Spinal cord (tissue), 10 donors: ENCODE measurements at places on chromosomes 6 and 20.

- no peak for DNase-seq
These were observed 29.9 kb downstream of the NFATC2 start for GRCh38 chr20:51512645-51513044.

DNA sequence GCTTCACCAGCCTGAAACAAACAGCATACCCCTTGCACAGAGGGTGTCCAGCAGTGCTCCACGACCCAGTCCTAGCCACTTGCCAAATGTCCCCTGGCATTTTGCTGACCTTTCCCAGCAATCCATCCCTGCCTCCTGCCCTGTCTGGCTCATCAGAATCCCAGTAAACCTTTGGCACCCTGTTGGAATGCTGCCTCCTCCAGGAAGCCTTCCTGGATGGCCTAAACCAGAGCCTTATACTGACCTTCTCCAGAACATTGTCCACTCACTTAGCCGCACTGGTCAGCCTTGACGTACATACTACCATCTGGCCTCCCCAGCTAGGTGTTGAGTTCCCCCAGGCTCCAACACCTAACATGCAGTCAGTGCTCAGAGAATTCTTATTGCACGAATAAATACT is 2.0 kb upstream of the PACSIN1 start:
- DNase-seq: no peak

DNA sequence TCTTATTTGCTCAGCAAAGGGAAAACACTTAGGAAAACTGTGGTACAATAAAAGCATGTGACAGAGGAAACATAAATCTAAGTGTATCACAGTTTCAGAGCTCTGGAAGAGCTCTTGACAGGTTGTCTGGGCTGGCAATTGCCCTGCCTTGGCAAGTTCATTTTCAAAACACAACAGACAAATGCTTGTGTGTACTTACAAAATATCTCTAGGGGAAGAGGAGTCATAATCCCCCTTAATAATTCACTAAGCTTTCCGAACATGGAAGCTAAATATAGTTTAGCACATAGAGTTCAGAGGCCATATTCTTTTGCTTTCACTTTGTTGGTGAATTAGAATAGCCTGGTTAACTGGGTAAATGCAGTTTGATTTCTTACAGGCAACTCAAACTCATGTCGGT is 211.6 kb upstream of the THEMIS start:
- DNase-seq: no peak

GRCh38 chr20:58481481-58482021 is 33.6 kb downstream of the APCDD1L start:
- DNase-seq: peak; percentile 33

DNA sequence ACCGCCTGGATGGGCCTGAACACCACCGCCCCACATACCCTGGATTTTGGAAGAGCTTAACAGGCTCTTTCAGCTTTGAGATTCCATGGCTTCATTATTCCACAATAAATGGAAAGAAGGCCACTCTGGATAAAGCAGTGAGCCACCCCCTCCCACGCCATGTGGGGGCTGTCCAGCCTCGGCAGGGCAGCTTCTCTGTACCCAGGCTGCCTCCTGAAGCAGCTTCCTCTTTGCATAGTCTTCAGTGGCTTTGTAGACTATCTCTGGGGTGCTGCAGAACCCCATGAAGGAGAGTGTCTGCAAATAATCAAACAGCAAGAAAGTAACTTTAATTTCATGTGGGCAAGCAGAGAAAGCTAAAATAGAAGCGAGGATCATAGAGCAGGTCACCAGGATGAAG is 96.6 kb upstream of the NXT1 start:
- no peak for DNase-seq

- DNase-seq: no peak
These were observed 58.2 kb downstream of the SPACA1 start for GRCh38 chr6:88105741-88106340.

- peak; percentile 43 for DNase-seq
These were observed at the start of gene TRDN for GRCh38 chr6:123636782-123637181. TRDN (minus strand) TSS chr6:123636950; CDS start chr6:123636775, 175 bp downstream.

GRCh38 chr6:134826889-134827737 is 122.8 kb downstream of the ALDH8A1 start:
- no peak for DNase-seq

DNA sequence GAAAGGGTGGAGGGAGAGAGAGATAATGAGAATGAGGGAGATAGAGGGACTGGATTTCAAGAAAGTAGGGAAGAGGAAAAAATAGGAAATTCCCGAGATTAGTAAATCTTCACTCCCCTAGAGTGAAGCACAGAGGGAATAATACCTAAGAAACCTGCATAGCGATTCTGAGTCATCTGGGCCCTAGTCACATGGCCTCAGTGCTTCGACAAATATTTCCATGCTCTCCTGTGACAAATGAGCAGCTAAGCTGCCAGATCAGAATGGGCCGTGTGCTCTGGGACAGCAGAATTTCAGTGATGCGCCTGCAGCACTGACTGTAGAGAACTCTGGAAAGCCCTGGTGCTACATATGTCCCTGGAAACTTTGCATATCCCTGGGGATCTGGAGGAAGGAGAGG is 48.6 kb upstream of the GRIK2 start:
- DNase-seq: no peak

GRCh38 chr6:132341646-132342045 is 59.6 kb downstream of the MOXD1 start:
- DNase-seq: peak; percentile 22

DNA sequence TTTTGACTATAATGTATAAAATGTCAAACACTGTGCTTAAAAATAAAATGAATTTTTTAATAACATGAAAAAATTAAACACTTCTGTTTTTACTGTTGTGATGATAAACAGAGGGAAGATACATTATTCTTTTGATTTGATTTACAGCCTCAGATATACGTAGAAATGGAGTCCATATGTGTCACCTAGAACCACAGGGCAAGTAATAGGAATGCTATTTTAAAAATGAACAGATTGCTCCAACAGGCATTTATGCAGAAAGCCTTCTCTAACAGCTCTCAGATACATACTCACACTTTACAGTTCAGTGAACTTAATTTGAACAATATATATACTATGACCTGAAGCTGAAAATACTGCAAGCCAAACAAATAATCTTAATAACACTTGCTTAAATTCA is 1551.0 kb downstream of the GRIK2 start:
- DNase-seq: no peak

DNA sequence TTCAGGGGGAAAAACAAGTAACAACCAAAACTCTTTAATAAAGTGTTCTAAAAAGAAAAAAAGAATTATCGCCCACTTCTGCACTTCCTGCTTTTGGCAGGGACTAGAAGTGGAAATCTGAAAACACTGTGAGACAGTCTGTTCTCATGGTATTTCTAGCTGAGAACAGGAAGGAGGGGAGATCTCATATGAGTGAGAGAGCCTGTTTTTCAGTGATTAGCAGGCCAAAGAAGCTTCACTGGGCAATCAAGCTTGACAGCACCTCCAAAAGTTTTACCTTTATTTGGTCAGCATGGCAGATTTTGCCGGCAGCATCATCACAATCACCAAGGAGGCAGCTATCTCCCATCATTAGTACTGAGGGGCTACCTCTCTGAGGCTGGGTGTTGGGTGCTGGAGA is 79.5 kb upstream of the ATXN1 start:
- no peak for DNase-seq

DNA sequence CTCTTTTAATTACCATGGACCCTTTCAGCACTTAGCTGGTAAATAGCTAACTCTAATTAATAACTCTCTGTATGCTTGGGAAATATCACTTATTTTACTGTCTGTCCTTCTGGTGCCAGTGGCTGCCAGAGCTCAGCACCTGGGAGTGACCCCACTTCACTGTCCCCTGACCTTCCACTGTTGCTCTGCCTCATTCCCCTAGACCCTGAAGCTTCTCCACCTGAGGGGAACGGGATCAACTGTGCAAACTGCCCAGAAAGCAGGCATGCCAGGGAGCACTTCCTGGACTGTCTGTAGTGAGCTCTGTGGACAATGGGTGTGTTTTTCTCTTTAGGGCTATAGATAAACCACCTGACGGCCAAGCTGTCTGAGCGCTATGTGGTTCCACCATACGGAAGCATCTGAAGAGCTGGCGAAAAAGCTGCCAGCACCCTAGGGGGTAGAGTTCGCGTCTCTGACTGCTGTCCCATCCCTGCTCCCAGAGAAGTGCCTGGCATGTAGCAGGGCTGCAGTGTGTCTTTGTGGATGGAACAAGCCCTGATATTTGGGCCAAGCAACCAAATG is 106.3 kb upstream of the FOXA2 start:
- no peak for DNase-seq

- DNase-seq: no peak
These were observed 232.7 kb upstream of the TENT5A start for GRCh38 chr6:81985191-81985590.

DNA sequence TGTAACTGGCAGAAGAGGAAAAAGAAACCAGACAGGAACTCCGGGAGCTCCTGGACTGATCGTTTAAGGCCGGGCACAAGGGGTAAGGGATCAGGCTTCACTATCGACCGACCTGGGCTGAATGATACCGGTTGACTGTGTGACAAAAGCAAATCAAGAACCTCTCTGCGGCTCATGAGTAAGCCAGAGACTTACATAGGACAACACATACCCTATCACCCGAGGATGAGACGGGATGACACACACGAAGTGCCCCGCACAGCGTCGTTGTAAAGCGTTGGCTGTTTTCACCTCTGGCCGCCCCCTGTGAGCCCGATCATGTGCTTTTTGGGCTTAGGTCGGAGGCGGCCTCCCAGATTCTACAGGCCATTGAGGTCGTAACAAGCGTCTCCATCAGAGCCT is 695 bp upstream of the TGIF2 start:
- no peak for DNase-seq

DNA sequence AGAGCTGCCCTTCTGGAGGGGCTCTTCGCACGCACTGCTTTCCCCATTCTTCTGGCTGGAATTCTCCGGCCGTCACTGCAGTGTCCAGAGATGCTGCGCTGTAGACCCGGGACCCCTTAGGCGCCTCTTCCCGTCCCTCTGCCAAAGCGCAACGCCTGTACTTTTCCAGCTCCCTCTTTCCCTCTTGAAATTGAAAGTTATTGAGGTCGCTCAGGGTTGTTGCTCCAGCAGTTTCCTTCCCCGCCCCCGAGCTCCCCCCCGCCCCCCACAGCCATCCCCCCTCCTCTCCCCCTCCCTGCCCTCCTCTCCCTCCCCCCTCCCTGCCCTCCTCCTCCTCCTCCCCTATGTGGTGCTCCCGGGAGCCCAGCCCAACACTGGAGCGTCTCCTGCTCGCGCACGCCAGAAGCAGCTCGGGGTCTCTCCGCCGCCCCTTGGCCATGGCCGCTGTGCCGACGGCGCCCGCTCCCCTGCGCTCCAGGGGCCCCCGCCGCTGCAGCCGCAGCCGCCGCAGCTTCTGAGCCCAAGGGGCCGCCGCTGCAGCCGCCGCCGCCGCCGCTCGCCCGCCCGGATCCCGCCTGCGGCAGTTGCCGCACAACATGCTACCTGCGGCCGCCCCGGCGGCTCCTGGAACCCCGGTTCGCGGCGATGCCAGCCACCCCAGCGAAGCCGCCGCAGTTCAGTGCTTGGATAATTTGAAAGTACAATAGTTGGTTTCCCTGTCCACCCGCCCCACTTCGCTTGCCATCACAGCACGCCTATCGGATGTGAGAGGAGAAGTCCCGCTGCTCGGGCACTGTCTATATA is at the start of gene RSPO3:
RSPO3 (plus strand) TSS at position 374 of the 804 bp plus-strand sequence. CDS start 522 bp downstream, outside the sequence.
- DNase-seq: no peak

GRCh38 chr20:1196634-1197033 is 6.6 kb upstream of the C20orf202 start:
- DNase-seq: no peak

- no peak for DNase-seq
These were observed 59.3 kb upstream of the JAG1 start for GRCh38 chr20:10733122-10733521.

GRCh38 chr20:438571-439469 is 23.5 kb downstream of the TBC1D20 start:
- DNase-seq: no peak

DNA sequence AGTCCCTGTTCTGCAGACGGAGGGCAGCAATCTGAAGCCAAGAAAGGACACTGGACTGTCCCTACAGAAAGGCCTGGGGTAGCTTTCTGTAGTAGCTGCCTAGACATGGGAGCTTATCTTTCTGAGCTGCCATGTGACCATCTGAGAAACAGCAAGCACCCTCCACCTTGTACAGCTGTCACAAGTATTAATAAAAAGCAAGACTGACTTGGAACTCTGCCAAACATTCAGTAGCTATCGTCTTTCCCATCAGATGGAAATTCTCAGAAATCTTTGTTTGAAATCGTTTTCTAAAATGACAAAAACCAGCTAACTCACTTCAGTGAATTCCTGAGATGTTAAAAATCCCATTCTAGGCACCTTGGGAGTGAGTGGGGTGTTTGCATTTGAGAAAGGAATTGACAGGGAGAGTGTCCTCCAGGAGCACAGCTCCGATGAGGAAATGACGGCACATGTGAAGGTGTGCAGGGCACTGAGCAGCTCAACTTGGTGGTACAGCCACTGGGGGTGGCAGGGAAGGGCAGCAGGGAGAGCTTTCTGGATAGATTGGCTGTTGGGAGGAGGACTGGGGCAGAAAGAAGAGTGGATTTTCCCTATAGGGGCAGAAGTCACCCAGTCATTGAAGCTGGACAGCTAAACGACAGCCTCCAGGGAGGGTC is 24.5 kb downstream of the ACSS1 start:
- DNase-seq: peak; percentile 74

GRCh38 chr6:40406175-40406574 is 181.0 kb downstream of the LRFN2 start:
- DNase-seq: no peak
